Uterus (tissue), 4 donors: ENCODE measurements at places on chromosomes 12 and 14. TPM values are rescaled to one million over a fixed set of nuclear protein-coding genes. Genes with fewer than 3 reads are reported as not detected.

DNA sequence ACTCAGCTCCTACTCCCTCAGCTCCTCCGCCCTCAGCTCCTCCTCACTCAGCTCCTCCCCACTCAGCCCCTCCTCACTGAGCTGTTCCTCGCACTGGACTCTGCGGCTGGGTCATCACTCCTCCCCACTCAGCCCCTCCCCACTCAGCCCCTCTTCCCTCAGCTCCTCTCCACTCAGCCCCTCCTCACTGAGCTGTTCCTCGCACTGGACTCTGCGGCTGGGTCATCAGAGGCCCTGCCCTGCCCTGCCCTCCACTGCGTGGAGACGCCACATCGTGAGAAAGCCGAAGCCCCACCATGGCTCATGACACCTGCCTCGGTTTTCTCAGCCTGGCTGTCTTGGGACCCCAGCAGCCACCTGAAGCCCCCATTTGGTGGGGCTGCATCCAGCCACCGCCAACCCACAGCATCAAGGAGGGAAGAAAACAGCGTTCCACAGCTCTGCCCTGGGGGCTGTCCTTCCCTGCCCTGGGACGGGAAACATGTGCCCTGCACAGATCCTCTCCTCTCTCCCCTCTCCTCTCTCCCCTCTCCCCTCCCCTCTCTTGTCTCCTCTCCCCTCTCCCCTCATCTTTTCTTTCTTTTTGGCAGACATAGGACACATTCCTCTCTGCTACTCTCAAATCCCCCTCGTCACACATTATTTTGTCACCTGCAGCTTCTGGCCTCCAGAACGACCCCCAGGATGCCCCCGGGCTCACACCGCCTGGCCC is 17.7 kb downstream of the NOC4L start:
- no peak overlapping the region for H3K27ac ChIP-seq
- no peaks in the 10 kb centered on the region for H3K4me1 ChIP-seq
- DNase-seq = no peak
- no peaks in the 10 kb centered on the region for H3K36me3 ChIP-seq
- H3K27me3 ChIP-seq = peaks cover 2% of the 10 kb centered on the region

- no peaks in the 10 kb centered on the region for H3K4me1 ChIP-seq
- no peaks in the 10 kb centered on the region for H3K36me3 ChIP-seq
- DNase-seq = no peak
- H3K27ac ChIP-seq = no peak overlapping the region
- no peak overlapping the region for H3K4me3 ChIP-seq
- no peaks in the 10 kb centered on the region for H3K27me3 ChIP-seq
These were observed 121.3 kb downstream of the TBX3 start for GRCh38 chr12:114562654-114563053.

The FAM186B gene
- total RNA-seq = 0.30 TPM

GRCh38 chr12:121250359-121250758 is 40.4 kb downstream of the P2RX4 start:
- H3K27me3 ChIP-seq = no peaks in the 10 kb centered on the region
- DNase-seq = no peak
- H3K36me3 ChIP-seq = no peaks in the 10 kb centered on the region
- no peak overlapping the region for H3K4me3 ChIP-seq

DNA sequence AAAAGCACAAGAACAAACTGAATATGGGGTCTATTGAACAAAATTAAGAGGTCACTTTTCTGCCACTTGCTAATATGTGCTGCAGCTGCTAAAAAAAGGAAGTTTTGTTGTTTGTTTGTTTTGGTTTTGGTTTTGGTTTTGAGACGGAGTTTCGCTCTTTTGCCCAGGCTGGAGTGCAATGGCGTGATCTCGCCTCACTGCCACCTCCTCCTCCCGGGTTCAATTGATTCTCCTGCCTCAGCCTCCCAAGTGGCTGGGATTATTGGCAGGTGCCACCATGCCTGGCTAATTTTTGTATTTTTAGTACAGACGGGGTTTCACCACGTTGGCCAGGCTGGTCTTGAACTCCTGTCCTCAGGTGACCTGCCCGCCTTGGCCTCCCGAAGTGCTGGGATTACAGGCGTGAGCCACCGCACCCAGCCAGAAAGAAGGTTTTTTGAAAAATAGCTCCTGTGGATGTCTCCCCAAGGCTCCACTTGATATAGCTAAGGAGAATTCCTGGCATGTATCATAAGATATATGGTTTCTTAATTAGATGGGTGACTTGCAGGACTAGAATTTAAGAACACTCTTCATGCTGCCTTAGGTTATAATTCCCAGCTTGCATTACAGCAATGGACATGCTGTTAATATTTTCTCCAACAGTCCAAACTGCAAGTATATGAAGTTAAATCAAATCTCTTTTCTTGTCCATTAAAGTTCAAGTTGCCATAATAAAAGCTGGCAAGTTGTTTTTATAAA is 237.6 kb upstream of the AMIGO2 start:
- H3K27ac ChIP-seq = no peak overlapping the region
- no peaks in the 10 kb centered on the region for H3K4me1 ChIP-seq
- DNase-seq = no peak
- no peak overlapping the region for H3K4me3 ChIP-seq

- no peak overlapping the region for H3K27ac ChIP-seq
- H3K4me1 ChIP-seq = no peaks in the 10 kb centered on the region
- no peak for DNase-seq
- no peaks in the 10 kb centered on the region for H3K36me3 ChIP-seq
These were observed 2.4 kb upstream of the LYZ start for GRCh38 chr12:69345742-69346141.

DNA sequence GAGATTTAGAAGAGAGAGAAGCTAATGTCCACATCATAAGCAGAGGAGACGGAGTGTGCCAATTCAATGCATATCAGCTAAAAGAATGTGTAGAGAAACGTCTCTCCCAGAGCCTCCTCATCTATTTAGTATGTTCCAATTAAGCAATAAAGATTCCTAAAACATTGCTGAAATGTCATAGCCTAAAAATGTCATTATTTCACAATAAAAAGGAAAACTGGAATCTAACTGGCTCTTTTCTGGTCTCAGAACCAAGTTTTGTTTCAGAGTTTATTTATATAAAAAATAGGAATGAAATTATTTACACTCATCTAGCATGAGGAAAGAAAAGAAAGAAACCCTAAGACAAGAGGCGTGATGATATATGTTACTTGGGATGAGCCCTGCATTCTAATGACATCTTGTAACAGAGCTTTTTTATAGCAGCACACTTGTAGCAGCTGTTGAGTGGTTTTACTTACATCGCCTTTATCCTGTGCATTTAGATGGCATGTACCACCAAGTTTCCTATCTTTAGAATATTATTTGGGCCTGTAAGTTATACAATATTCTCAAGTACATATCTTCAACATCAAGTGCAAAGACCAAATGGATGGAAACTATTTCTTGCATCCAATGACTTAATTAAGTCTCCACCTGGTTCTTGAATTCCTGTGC is 266.3 kb upstream of the PRKD1 start:
- no peaks in the 10 kb centered on the region for H3K36me3 ChIP-seq
- no peak for DNase-seq
- peaks cover 11% of the 10 kb centered on the region for H3K4me1 ChIP-seq
- H3K27ac ChIP-seq = peak overlapping the region; percentile 67

DNA sequence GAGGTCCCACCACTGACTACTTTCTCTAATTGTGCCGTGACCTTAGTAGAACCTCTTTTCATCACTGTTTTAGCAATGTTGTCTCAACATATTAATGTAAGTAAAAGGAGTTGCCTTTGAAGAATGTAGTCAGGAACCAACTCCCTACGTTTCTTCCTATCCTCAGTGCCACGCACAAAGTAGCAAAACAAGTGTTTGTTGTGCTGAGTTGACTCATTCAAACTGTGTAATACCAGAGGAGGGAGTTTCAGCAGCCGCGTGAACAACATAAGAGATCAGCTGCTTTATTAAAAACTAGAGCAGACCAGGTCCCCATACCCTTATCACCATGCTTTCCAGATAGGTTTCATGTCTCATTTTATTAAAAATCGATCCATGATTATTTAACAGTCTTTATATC is 19.1 kb downstream of the PLBD1 start:
- H3K36me3 ChIP-seq = no peaks in the 10 kb centered on the region
- no peak overlapping the region for H3K4me3 ChIP-seq
- no peaks in the 10 kb centered on the region for H3K4me1 ChIP-seq
- H3K27me3 ChIP-seq = no peaks in the 10 kb centered on the region

The SMIM41 gene
- total RNA-seq = not detected

DNA sequence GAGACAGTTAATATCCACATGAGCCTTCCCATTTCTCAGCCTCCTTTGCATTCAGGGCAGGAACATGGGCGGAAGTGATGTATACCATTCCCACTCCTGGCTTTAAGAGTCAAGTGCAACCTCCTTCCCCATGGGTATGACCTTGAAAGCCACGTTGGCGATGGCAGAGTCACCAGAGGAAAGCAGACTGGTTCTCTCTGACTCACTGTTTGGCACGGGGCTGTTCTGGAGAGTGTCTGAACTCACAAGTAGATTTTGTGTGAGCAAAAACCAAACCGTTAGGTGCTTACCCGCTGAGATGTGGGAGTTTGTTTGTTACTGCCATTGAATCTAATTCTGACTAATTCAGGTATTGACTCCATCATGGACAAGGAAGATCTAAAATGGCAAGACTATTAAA is 36.7 kb upstream of the PZP start:
- peak overlapping the region; percentile 16 for H3K27ac ChIP-seq
- no peak overlapping the region for H3K4me3 ChIP-seq
- peak; percentile 28 for DNase-seq
- no peaks in the 10 kb centered on the region for H3K27me3 ChIP-seq
- no peaks in the 10 kb centered on the region for H3K4me1 ChIP-seq
- no peaks in the 10 kb centered on the region for H3K36me3 ChIP-seq

The BCL2L14 gene
- total RNA-seq = not detected

GRCh38 chr14:105937253-105938054 is 411.1 kb downstream of the TMEM121 start:
- DNase-seq = no peak
- H3K4me1 ChIP-seq = no peaks in the 10 kb centered on the region
- no peak overlapping the region for H3K27ac ChIP-seq

- no peak for DNase-seq
- no peak overlapping the region for H3K4me3 ChIP-seq
- H3K4me1 ChIP-seq = no peaks in the 10 kb centered on the region
- no peaks in the 10 kb centered on the region for H3K27me3 ChIP-seq
These were observed 112.5 kb downstream of the ALX1 start for GRCh38 chr12:85392508-85392907.

DNA sequence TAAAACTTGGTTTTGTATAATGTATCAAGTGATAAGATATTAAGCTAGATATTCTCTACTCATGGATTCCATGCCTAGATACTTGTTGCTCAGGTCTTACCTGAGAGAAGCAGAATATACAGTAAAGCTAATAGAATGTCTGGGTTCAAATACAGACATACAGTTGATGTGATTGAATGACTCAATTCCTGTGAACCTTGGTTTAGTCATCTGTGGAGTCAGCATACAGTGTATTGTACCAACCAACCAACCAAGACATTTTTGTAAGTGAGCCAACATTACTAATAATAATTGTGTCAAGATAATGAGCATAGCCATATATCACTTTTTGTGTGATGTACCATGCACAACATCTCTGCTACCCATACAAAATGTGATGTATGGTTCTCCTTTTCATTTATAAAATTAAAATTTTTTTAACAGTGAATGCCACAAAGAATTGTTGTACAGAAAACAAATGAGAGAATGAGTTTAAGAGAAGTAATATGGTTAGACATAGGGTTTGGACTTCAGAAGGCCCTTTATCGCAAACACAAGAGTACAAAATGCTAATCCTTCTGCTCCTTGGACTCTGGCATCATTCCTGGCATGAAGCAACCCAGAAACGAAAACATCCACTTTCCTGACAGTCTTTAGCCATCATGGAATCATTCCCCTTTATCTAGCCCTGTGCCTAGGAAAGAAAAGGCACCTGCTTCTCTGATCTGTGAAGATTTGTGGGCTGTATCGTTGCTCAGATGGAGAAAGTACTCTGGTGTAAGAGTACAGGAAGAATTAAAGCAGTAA is 977.2 kb upstream of the USP15 start:
- no peaks in the 10 kb centered on the region for H3K4me1 ChIP-seq
- H3K4me3 ChIP-seq = no peak overlapping the region
- no peaks in the 10 kb centered on the region for H3K27me3 ChIP-seq

DNA sequence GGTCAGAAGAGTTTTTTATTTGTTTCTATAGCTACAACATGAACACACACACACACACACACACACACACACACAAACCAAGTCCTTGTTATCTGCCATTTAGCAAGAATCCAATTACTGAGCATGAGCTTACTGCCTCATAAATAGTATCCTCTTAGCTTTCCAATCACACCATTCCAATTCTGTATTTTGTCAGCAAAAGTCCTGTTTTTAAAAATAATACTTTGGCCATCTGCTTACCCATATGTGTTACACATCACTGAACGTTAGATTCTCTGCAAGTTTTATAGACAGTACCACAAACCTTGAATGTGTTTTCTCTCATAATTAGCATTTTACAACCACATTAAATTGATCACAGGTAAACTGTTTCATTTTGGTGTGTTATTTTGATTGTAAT is 1905.4 kb upstream of the FLRT2 start:
- H3K27ac ChIP-seq = no peak overlapping the region
- H3K4me1 ChIP-seq = no peaks in the 10 kb centered on the region
- H3K36me3 ChIP-seq = no peaks in the 10 kb centered on the region
- no peaks in the 10 kb centered on the region for H3K27me3 ChIP-seq
- H3K4me3 ChIP-seq = no peak overlapping the region

GRCh38 chr12:32988982-32989381 is 92.4 kb upstream of the PKP2 start:
- H3K27me3 ChIP-seq = no peaks in the 10 kb centered on the region
- no peaks in the 10 kb centered on the region for H3K36me3 ChIP-seq
- H3K27ac ChIP-seq = no peak overlapping the region
- no peak for DNase-seq

GRCh38 chr14:79278798-79279644 is 932.3 kb downstream of the DIO2 start:
- DNase-seq = peak; percentile 76
- no peaks in the 10 kb centered on the region for H3K27me3 ChIP-seq
- no peaks in the 10 kb centered on the region for H3K4me1 ChIP-seq
- H3K36me3 ChIP-seq = no peaks in the 10 kb centered on the region

The FOXN4 gene
- total RNA-seq = not detected
